ENCODE measurements at places on chromosomes 1 and 21.

DNA sequence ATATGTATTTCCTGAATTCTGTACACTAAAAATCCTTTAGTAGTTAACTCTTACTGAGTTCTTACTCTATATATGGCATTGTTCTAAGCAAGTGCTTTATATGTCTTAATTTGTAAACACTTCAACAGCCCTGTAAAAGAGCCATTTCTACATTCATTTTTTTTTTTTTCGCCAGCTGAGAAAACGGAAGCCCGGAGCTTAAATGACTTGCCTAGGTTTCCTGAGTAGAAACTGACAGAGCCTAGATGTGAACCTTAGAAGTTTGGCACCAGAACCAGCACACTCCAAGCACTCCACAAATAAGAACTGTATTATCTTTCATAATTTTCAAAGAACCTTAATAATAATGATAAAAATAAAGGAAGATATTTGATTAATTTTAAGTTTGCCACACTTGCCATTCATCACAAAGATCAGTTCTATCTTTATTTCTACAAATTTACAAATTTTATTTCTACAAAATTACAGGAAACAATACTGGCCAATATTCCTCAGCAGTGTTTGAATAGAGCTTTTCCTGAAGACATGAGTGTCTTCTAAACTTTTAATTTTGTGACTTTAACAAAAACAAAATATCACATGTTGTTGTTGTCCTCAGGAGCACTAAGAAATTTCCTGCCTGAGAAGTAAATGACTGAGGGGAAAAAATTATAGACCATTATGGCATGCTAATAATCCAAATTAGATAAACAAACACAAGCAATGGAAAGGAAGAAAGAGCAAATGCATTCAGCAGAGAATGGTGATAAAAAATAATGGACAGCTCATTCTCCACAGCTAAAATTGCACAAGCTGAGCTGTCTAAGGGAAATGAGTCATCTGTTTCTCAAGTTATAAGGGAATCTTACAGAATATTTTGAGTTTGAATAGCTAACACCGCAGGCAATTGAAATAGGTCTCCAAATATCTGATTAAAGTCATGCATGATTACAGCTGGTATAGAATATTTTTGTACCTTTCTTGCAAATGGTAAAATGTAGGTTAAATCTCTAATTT is 71.2 kb downstream of the DPYD start:
- DNase-seq = no peak

GRCh38 chr1:222781251-222781650 is 33.6 kb upstream of the DISP1 start:
- no peak for DNase-seq

DNA sequence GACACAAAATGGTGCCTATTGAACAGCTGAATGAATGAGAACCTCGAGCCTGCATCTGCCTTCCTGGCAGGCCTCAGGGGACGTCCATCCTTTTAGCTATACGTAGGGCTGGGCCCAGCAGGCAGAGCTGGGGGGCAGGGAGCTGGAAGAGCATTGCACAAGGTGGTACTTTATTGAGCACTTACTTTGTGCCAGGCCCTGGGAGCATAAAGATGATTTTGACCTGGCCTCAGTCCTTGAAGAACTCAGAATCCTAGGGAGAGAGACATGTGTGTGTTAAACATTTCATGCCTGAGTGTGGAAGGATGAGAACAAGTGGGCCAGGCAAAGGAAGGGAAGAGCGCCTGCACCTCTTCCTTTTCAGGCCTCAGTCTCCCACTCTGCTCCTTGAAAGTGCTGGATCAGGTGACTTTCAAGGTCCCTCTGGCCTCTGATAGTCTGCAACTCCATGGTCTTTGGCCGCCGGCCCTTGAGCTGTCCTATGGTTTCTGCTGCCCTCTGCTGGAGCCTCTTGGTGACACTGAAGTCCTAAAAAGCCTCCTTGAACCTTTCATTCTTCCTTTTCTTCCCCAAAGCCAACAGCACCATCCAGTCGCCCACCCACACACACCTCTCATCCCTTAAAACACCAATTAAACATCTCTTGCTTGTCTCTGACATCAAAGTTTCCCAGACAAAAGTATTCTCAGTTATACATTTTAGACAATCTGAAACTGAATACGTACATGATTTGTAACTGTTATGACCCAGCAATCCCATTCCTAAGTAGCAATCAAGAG is 3.5 kb upstream of the PEAR1 start:
- DNase-seq = peak; percentile 84

DNA sequence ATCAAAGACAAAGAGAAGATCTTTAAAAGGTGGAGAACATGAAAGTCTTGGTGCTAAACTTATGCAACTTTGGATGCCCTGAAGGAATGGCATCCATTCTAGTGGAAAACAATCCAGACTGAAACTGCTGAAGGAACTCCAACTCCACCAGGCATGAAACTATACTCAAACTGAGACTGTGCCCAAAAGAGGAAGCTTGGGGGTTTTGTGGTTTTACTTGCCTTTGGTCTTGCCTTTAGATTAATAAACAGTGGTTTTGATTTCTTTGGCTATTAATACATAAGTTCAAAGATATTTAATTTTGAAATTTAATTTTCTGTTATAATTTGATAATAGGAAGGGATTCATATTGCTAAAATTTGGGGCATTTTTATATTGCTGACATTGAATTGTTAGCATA is 17.4 kb upstream of the SLC30A10 start:
- no peak for DNase-seq

- DNase-seq = no peak
These were observed 51.5 kb upstream of the VAMP3 start for GRCh38 chr1:7719468-7720094.

- DNase-seq = no peak
These were observed 17.7 kb downstream of the RGS8 start for GRCh38 chr1:182666706-182667105.
